ENCODE measurements at places on chromosomes 11 and 22.

- no peak for DNase-seq
Measured at GRCh38 chr11:96072592-96072991, 148.7 kb upstream of the MTMR2 start.

GRCh38 chr11:117083011-117083935 lies 15.0 kb downstream of the SIK3 start:
- no peak for DNase-seq

DNA sequence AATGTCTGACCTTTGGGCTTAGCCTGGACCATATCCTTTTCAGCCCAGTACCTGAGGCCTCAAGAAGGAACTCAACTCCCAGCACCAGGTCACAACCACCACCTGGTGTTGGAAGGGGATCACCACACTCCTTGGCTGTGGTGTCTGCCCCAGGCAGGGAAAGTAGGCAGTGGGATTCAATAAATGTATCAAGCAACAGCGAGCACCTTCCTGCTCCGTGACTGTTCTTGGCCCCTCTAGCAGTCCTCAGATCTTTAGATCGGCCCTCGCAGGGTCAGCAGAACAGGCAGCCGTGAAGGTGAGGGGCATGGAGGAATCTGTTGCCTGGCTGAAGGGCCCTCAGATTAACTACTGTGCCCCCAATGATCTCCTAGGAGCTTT lies 15.9 kb downstream of the ARFGAP2 start:
- DNase-seq, result no peak

GRCh38 chr11:46554213-46555147 lies 39.3 kb downstream of the AMBRA1 start:
- DNase-seq, result no peak

DNA sequence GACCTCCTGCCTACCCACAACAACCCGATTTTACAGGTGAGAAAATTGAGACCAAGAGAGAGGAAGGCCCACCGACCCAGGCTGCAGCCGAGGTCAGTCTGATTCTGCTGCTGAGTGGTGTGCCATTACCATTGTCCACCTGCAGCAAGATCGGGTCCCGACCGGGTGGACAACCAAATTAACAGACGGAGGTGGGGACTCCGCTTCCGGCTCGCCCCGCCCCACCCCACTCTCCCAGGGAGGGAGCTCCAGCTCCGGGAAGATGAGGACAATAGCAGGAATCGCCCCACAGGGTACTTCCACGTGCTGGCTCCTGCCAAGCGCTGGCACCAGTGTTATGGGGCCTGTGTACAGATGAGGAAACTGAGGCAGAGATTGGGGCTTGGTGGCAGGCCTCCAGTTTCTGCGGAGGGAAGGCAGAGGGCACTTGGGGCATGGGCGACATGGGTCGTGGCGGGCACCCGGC lies 425 bp upstream of the KDELR3 start:
- no peak for DNase-seq

DNA sequence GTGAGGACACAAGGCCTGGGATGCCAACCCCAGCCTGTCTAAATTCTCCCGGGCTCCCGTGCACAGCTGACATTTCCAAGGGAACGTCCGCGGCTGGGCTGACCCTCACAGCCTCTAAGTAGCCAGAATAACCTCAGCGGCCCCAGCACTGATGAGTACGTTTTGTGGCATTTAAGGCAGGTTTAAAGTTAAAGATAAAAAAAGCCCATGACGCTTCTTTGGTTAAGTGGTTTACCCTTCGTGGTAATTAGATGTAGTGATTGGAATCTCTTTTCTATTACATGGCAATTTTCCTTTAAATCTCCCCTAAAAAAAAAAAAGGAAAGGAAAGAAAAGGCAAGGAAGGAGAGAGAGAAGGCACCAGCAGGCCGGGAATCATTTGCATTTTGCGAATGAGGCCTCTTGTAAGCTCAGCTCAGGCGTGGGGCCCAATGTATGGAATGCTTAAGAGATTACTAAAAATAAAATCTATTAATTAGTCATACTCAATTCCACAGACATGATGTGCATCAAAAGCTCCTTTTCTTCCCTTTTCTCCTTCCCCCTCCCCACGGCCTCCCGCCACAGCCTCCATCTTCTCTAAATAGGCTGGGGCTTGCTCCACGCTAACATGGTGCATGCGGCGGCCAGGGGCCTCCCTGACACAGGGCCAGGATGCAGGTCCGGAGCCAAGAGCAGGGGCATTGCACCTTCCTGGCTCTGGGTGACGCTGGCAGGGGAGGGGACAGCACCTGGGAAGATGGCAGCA lies 44.1 kb downstream of the MACROD1 start:
- no peak for DNase-seq
